ENCODE measurements at places on chromosomes 3 and 15.
A peak's percentile ranks its signal among the peaks of the same experiment; 100 is the strongest.

DNA sequence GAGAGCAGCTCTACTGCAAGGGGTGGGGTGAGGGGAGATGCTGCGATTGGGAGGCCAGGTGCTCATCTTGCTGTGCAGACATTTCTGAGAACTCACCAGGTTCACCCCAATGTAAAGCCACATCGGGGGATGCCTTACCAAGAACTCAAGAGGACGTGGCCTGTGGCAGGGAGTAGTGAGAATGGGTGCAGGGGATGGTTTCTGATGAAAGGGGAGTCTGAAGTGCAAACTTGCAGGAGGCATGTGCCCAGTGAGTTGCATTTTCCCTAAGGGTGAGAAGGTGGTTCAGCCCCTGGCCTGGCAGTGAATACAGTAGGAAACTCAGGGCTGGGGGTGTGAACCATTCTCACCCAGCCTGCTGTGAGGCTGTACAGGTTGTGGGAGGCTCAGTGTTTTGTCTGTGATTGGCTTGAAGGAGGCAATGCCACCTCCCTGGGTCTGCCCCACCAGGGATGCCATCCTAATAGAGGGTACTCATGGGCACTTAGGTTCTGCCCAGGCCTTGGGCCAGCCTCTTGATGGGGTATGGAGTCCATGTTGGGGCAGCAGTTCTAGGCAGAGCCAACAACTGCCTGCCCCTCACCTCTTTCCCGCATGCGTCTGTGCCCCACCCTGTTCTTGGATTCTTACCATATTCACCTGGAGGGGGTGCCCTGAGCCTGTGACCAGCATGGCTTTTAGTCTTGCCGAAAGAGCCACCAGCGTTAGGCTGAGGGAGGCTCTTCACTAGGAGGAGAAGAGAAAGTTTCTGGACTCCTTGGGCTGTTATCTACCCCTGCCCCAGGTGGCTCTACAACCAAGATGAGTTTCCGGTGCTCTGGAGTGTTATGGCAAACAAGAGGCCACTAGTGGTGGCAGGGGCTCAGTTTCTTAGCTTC, 4.5 kb downstream of the HEMK1 start:
- no peak for DNase-seq

- DNase-seq = no peak
Observed at GRCh38 chr3:87120881-87121280, 106.2 kb upstream of the CHMP2B start.

DNA sequence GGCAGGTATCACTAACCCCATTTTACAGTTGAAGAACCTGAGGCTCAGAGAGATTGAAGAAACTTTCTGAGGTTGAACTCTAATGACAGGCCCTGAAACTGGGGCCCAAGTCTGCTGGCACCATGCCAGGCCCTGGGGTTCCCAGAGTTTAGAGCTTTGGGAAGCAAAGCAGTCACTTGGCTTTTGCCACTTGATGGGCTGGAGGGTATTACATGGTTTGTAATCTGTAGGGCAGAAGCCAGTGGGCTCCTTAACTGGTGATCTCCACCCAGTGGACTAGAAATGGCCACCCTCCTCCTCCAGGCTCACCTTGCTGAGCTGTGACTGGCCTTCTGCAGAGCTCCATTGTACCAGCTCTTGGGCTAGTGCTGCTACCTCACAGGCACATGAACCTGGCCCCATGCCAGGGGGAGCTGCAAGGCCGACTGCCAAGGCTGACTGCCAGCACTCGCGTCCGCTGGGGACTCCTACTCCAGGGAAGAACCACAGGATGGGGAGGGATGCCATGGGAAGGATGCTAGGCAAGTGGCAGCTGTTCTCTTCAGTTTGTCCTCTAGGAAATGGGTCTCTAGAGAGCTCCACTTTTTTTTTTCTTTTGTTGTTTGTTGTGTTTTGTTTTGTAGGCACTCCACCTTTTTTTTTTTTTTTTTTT, 104.8 kb downstream of the ETFA start:
- no peak for DNase-seq

DNA sequence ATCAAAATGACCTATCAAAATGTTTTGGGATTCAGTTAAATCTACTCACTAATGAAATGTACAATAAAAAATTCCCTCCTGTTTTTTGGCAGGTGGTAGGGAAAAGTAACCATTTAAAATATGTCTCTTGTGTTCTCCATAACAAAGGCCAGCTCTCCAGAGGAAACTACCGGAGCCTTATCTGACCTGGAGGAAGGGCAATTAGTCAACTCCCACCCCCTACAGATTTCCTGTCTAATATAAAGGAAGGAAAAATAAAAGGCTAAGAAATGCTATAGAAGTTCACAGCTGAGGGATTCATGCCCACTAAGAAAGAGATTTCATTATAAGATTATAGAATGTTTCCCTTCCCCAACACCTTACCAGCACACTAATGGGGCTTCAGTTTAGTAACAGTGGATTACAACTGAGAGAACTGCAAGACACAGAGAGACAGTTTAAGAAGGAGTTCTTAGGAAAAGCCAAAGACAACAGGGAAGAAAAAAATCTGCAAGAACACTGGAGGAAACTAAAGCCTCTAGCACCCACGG, 376.5 kb upstream of the KCNMB2 start:
- no peak for DNase-seq

GRCh38 chr3:48338635-48339034, 5.2 kb upstream of the SPINK8 start:
- no peak for DNase-seq

GRCh38 chr3:86563400-86563970, 427.5 kb downstream of the VGLL3 start:
- peak; percentile 3 for DNase-seq

- no peak for DNase-seq
Observed at GRCh38 chr3:11534011-11534792, 109.5 kb downstream of the VGLL4 start.

DNA sequence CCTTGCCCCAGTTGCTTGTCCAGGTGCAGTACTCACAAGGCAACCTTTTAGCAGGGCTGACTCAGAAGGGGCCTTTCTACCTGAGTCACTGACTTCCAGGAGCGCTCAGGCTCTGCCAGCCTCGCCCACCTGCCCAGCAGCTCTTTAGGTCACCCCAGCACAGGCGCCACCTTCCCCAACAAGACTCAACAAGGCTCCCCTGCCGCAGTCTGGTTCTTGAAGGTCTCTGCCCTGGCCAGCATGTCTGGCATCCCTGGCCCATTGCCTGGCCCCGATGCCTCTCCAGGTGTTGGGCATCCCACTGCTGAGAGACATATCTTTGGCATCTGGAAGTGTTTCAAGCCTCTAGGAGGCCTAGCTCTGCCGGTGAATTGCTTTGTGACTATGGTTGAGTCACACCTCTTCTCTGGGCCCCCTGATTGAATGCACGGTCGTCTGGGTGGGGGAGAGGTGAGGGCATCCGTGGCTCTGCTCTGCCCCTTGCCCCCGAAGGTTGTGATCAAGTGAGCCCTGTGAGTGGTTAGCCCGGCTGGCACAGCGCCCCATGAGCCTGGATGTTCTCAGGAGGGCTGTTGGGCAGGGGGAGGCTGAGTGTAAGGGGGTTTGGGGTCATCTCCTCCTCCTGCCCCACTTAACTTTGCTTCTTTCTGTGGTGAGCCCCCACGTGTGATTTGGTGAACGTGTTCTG, 21.6 kb downstream of the SNX33 start:
- DNase-seq = no peak
